ENCODE measurements at places on chromosomes 2 and 18. TPM values are rescaled to one million over a fixed set of nuclear protein-coding genes. Genes with fewer than 3 reads are reported as not detected.

The CTNNA2 gene
- total RNA-seq = not detected

The GCKR gene
- total RNA-seq = 3.4 TPM

The COLEC11 gene
- 2.4 TPM for total RNA-seq

The FZD7 gene
- 30.9 TPM for total RNA-seq

The SPOPL gene
- 21.0 TPM for total RNA-seq

The AP1S3 gene
- 73.3 TPM for total RNA-seq

The SLC38A11 gene
- not detected for total RNA-seq

The HOXD8 gene
- total RNA-seq = 0.39 TPM

The PCBP1 gene
- total RNA-seq = 148 TPM

The CD226 gene
- total RNA-seq = 0.13 TPM

The TLX2 gene
- 3.8 TPM for total RNA-seq

The MEP1B gene
- not detected for total RNA-seq

The TBR1 gene
- not detected for total RNA-seq

The NTSR2 gene
- not detected for total RNA-seq

The GALNT14 gene
- total RNA-seq = 3.1 TPM

The IL1F10 gene
- total RNA-seq = not detected

The DNPEP gene
- 107 TPM for total RNA-seq

The DUSP2 gene
- total RNA-seq = 5.2 TPM

The SH3RF3 gene
- 6.1 TPM for total RNA-seq

The TUBB8B gene
- total RNA-seq = not detected

The TCF23 gene
- total RNA-seq = not detected

The IL1B gene
- 1.4 TPM for total RNA-seq

The ERFE gene
- total RNA-seq = 18.3 TPM

The ARHGAP15 gene
- total RNA-seq = not detected

The DOK6 gene
- total RNA-seq = not detected

The RFTN2 gene
- total RNA-seq = not detected

The AQP12B gene
- total RNA-seq = not detected

The OR6B2 gene
- total RNA-seq = not detected

The SCN3A gene
- not detected for total RNA-seq

The SERPINB3 gene
- not detected for total RNA-seq

The PLEKHH2 gene
- 2.3 TPM for total RNA-seq

The LIMS4 gene
- 1.4 TPM for total RNA-seq

The CNTNAP5 gene
- not detected for total RNA-seq
